ENCODE measurements at places on chromosomes 5 and 9.

DNA sequence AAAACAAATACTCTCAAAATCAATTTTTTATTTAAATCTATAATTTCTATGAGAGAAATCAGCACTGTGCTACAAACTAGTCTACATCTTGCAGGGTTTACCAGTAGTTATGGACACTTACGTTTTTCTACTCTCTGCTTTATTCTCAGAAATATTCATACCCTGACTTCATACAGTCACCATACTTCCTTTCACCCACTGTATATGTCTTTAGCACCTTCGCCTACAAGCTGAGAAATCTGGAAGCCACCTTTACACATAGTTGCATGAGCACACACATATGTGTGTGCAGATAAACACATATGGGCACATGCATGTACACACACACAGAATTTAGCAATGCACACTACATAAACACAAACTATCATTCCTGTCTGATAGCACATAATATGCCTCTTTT lies 177.0 kb downstream of the ST8SIA4 start:
- DNase-seq: no peak

GRCh38 chr5:76867038-76867437 lies 17.2 kb downstream of the S100Z start:
- DNase-seq: no peak

GRCh38 chr5:139495638-139496435 lies 13.3 kb upstream of the STING1 start:
- DNase-seq: peak; percentile 6

DNA sequence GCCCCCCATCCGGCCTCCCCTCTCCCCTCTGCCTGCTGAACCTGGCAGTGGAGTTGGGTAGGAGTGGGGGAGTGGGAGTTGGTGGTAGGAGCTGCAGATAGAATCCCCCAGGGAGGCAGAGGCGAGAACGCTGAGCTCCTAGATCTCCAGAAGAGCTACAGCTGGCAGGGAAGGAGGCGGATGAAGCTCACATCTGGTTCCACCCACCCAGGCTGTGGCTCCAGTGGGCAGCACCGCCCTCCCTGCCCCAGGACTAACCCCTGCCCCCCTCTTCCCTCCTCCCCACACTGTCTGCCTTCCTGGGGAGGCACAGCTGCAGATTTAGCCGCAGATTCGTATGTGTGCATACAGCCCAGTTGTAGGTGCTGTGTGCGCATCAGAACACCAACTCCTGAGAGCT lies 34.2 kb downstream of the C9orf50 start:
- no peak for DNase-seq

GRCh38 chr5:178215280-178216002 lies 11.1 kb downstream of the HNRNPAB start:
- no peak for DNase-seq

- DNase-seq: no peak
Observed at GRCh38 chr5:39608024-39608423, 183.2 kb upstream of the DAB2 start.

DNA sequence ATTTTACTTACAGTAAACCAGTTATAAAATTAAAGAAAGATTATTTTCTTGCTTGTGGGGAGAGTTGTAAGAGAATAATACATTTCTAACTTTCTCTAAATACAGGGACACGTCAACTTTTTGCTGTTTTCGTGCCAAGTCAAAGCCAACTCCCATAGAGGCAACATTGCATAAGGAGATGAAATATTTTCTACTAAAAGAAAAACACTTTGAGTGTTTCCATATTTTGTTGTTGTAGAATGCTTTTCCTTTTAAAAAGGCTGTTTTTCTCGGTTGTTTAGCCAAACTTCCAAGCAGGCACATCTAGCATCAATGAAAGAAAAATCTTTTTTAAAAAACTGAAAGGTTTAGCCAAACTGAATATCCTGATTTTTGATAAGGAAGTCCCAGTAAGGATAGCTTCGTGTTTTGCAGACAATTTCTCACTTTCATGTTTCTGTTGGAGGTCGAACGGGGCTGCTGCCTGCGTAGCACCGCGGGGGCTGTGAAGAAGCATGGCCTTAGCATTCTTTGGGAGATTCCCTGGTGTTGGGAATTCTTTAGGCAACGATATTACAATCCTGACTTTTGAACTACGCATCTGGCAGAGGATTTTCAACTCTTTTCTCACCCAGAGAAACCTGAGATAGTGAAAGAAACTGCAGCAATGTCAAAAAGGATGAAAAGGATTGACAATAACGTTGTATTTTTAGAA lies 108.1 kb upstream of the FBXL7 start:
- no peak for DNase-seq

- DNase-seq: no peak
Observed at GRCh38 chr5:77898385-77898784, 122.2 kb upstream of the TBCA start.

DNA sequence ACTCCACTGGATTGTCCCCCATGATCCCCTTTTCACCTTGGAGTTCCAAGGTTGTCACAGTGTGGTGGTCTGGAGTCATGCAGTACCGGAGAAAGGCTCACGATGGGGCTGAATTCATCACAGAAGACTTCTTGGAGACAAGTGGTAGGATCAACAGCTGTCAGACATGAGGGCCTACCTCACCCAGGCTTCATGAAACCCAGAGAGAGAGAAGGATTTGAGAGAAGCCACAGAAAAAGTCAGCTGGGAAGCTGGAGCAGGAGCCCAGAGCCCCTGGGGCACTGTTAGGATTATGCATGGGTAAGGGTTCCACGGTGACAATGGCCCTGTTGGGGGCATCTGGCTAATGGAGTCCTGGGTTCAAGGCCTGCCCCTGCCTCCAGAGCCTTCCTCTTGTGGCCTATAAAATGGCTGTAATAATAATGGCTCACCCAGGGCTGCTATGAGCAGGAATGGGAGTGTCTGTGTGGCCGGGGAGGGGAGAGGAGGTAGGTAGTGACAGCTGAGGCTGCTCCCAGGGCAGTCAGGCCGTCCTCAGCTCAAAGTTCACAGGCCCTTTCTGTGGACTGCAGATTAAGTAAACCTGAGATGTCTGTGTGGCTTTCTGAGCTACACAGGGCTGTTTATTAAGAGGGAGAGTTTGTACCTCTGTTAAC lies 910 bp downstream of the TRIM14 start:
- DNase-seq: peak; percentile 35

- DNase-seq: no peak
Observed at GRCh38 chr9:125633116-125633745, 73.8 kb downstream of the MAPKAP1 start.

DNA sequence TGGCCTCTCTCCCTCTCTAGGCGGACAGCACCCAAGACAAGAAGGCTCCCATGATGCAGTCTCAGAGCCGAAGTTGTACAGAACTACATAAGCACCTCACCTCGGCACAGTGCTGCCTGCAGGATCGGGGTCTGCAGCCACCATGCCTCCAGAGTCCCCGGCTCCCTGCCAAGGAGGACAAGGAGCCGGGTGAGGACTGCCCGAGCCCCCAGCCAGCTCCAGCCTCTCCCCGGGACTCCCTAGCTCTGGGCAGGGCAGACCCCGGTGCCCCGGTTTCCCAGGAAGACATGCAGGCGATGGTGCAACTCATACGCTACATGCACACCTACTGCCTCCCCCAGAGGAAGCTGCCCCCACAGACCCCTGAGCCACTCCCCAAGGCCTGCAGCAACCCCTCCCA lies 102.5 kb downstream of the PPARGC1B start:
- no peak for DNase-seq

GRCh38 chr9:116411506-116411905 lies 257.9 kb downstream of the PAPPA start:
- no peak for DNase-seq

GRCh38 chr5:154498591-154498990 lies 20.6 kb upstream of the HAND1 start:
- DNase-seq: no peak

DNA sequence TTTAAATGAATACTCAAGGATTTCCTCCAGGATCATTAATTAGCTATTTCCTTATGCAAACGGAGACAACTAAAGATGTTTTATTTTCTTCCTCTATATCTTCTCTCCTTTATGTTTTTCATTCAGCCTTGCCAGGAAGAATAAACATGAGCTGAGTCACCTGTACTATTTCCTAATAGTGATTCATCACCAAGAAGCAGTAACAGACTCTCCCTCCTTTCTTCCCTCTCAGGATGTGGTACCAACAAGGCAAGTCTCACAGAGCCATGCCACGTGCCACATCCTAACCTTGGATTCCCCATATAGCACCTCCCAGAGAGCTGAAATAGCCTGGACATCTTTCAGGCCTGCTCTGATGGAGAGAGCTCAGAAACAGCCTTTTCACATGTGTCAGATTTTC lies 758.6 kb upstream of the DMAC1 start:
- DNase-seq: no peak

DNA sequence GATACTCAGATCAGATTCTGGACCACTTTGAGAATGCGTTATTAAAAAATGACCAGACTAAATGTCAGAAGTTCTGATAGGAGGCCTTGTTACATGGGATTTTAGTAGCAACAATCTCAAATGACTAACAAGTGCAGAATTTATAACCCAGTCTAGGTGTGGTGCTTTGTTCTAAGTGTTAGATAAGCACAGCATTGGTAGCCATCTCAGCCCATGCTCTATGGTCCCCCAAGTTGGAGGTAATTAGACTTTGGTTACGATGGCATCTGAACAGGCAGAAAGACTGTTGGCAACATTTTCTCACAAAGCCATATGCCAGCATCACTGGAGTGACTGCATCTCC lies 140.4 kb upstream of the RPS23 start:
- DNase-seq: no peak

DNA sequence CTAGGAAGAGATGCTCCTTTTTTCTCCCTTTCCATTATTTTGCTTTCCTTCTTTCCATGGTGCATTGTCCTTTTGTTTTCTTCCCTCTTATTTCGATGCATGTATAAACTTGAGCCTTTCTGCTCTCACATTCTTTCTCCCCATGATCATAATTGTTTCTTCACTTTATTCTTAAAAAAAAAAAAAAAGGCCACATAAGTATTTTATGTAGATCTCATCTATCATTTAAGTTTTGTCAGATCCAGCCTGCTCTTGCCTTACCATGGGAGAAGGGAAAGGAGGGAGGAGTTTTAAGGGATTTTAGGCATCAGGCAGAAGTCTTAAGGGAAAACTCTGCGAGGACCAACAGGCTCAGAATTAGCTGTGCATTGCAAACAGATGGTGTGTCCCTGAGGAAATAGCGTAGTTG lies 11.1 kb downstream of the TGFBR1 start:
- no peak for DNase-seq

- no peak for DNase-seq
Observed at GRCh38 chr9:130471411-130472183, 26.8 kb downstream of the ASS1 start.

DNA sequence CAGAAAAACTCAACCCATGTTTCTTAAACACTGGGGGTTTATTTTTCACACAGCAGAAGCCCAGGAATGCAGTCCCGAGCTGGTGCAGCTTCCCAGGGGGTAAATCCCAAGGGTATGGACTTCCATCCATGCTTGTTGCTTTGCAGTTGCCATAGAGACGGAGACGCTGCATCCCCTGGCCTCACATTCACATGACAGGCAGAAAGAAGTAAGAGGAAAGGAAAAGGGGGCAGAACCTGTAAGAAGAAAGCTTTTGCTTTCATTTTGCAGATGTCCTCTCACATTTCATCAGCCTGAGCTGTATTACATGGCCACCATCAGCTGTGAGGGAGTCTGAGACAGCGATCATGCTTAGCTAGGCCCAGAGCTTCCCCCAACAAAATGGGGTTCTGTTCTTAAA lies 321.0 kb downstream of the AGTPBP1 start:
- DNase-seq: no peak

- DNase-seq: no peak
Observed at GRCh38 chr9:127968042-127968441, 12.7 kb downstream of the EEIG1 start.

- no peak for DNase-seq
Observed at GRCh38 chr9:86765746-86766430, 181.4 kb downstream of the GAS1 start.

DNA sequence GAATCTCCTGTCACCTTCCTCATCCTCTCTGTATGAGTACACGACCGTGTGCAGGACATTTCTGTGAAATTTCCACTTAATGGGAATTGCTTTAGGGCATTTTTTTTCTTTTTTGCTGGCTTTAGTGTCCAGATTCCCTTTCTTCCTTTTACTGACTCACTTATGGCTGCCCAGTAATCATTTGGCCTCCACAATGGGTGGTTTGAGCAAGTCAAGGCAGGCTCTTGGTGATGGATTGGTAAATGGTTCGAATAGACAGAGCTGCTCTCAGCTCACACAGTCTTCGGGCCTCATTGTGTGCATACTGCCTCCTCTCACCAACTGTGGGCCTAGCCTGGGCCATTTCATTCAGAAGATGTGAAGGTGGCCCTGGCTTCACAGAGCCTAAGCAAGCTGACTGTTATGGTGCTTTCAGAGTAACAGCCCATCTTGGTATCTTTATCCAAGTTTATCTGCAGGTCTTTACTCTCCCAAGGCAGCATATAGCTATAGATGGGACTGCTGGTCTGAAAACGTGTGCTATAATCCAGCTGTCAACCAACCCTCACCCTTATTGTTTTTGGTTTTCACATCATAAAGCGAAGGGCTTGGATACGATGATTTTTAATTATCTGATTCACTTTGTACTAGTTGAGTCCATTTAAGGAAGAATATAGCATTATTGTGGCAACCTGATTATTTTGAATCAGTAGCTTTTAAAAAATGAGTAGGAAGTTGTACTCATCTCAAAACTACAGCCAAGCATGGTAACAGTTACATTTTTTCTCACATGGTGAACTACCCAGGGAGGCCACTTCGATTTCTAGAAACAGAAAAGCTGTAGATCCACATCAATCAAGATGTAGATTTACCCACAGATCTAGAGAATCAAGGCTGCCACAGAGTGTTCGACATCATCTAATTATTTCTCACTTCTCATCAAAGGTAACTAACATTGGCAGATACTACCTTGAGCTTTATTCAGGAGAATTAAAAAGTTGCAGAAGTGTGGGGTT lies 50.4 kb upstream of the CKMT2 start:
- no peak for DNase-seq

DNA sequence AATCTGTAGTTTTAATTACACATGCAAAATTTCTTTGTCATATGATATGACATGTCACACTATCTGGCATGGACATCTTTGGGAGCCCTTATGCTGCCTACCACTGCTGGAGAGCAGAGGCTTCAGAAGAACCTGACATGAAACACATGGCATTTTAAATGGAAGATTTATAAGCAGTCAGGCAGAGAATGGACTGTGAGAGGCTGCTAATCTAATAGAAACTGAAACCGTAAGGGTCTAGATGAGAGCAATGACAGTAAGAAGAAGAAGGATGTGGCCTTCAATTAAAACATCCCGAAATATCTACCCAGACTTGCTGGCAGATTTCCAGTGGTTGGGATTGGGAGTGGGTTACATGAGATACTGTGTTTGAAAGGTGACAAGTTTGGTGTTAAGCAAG lies 149.8 kb downstream of the MACIR start:
- DNase-seq: no peak

DNA sequence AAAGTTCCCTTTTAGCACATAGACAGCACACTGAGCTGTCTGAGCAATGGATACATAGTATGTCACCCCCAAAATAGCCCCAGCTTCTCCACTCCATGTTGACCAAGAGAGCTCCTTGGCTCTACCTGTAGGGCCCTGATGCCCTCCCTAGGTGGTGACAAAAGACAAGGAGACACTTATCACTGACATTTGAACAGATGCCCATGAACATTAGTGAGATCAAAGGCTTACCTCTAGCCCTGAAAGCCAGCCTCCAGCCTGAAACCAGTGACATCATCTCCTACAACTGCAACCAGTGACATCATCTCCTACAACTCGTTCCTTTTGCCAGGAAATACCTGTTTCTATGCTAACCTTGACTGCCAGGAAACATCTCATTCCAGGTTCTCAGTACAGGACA lies 122.7 kb downstream of the FSTL4 start:
- no peak for DNase-seq

Measured in NK-92 treated with Interleukin-12 subunit alpha and Interleukin-12 subunit beta, amount 100 ng/mL, for 24 hours (cell line).